ENCODE measurements at places on chromosomes 16 and 17.

DNA sequence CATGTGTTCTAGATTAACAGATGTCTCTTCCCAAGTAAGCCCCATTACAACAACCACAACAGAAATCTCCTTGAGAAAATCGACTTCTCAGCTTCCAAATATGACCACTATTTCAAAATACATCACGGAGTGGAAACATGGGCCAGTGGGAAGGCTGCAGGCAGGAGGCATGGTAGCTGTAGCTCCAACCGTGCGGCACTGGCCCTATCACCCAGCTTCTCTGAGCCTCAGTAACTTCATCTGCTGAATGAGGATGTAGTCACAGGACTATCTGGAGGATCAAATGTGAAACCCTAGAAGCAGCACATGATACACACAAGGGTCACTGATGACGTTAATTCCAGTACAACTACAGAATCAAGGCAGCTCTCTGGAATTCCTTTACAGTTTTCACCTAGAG lies 112.2 kb downstream of the VPS53 start:
- DNase-seq, result no peak

- no peak for DNase-seq
These were observed 32.6 kb downstream of the PMP22 start for GRCh38 chr17:15232517-15232915.

DNA sequence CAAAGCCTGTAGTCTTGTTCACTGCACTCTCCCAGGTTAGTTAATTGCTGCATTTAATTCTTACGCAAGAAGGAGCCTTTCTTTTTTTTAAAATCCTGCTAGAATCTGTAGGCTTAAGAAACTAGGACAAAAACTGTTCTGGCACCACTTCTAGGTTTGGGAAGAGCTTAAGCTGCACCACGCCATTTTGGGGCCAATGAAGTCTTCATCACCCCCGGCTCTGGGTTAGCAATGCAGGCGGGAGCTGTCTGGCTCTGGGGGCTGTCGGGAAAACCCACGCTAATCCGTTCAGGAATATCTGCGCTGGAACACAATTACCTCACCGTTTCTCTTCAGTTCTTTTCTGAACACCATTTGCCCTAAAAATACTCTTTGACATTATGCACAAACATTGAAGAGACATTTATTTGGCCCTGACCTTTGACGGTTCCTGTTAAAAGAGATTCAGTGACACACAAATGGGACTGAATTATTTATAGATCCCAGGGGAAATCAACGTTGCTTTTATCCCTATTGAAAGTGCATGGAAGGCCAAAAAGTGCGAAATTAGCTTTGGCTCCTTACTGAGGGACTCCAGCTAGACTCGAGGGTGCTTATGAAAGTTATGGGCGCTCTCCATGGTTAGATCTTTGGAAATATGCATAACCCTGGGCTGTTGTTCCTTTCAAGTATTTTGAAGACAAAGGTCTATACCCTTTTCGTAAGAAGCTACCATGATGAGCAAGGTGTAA lies 249.2 kb downstream of the HAPSTR1 start:
- no peak for DNase-seq

- DNase-seq, result no peak
These were observed 130.6 kb downstream of the DYNLRB2 start for GRCh38 chr16:80671281-80671849.

DNA sequence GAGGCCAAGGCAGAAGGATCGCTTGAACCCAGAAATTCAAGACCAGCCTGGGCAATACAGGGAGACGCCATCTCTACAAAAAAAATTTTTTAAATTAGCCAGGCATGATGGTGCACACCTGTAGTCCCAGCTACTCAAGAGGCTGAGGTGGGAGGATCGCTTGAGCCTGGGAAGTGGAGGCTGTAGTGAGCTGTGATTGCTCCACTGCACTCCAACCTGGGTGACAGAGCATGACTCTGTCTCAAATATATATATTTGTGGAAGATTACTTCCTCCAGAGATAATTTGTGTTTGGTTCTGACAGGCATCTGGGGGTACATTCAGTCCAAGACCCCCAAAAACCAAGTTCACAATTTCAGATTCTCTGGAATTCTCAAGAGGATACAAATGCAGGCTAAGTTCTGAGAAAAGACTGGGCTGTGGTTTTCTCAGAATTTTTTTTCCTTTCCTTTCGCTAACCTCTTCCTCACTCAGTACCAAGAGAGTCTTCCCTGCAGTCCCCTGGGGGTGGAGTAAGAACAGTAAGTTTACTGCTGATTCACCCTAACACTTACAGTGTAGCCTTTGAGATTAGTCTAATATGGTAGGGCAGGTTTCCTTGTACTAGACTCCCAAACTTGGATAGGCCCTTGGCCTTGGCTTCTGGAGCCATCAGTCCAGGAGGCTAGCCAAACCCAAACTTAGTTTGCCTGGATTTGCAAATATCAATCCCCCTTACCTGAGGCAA lies 15.1 kb downstream of the GSDMB start:
- DNase-seq, result no peak

GRCh38 chr17:45732926-45733505 lies 51.1 kb upstream of the CRHR1 start:
- DNase-seq, result no peak

- DNase-seq, result no peak
These were observed 1.6 kb downstream of the COASY start for GRCh38 chr17:42563543-42563942.

DNA sequence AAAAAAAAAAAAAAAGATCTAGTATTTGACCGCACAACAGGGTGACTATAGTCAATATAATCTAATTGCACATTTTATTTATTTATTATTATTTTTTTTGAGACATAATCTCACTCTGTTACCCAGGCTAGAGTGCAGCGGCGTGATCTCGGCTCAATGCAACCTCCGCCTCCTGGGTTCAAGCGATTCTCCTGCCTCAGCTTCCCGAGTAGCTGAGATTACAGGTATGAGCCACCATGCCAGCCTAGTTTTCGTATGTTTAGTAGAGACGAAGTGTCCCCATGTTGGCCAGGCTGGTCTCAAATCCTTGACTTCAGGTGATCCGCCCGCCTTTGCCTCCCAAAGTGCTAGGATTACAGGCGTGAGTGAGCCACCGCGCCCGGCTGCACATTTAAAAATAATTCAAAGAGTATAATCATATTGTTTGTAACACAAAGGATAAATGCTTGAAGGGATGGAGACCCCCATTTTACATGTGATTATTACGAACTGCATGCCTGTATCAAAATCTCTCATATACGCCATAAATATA lies 794 bp downstream of the ANKS3 start:
- no peak for DNase-seq

DNA sequence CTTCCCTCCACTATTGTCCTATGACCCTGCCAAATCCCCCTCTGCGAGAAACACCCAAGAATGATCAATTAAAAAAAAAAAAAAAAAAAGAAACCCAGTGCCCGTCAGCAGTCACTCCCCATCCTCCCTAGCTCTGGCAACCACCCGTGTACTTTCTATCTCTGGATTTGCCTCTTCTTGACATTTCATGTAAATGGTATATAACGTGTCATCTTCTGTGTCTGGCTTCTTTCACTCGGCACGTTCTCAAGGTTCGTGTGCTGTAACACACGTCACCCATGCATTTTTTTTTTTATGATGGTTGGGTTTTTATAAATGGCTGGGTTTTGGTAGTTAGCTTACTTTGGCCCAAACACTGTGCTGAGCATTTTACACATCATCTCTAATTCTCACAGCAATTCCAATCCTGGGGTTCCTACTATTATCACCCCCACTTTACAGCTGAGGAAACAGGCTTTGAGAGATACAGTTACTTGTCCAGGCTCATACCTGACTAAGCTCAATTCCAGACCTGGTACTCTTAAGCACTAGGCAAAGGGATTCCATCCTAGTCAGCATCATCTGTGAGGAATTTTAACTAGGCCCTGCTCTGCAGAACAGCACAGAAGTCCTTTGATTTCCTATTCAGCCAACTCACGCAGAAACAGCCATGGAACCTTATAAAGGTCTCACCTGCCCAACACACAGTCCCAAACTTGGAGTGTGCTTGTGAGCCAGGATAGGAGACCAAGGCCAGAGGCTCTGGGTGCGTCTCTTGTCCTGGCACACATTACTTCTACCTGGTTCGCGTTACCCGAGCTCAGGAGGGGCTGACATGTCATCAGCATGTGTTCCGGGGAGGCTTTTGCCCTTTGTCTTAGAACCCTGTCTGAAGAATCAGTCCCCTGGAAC lies 11.7 kb downstream of the NDUFAB1 start:
- DNase-seq, result no peak

GRCh38 chr16:4639899-4640509 lies 15.4 kb downstream of the MGRN1 start:
- DNase-seq, result no peak

DNA sequence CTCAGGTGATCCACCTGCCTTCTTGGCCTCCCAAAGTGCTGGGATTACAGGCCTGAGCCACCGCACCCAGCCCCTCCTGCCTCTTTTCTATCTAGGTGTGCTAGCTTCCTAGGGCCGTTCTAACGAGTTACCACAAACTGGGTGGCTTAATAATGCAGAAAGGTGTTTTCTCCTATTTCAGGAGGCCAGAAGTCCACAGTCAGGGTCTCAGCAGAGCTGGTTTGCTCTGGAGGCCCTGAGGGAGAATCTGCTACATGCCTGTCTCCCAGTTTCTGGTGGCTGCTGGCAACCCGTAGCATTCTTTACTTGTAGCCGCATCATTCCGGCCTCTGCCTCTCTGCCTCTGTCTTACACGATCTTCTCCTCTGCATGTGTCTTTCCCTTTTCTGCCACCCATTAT lies 89.2 kb downstream of the NTN1 start:
- no peak for DNase-seq

DNA sequence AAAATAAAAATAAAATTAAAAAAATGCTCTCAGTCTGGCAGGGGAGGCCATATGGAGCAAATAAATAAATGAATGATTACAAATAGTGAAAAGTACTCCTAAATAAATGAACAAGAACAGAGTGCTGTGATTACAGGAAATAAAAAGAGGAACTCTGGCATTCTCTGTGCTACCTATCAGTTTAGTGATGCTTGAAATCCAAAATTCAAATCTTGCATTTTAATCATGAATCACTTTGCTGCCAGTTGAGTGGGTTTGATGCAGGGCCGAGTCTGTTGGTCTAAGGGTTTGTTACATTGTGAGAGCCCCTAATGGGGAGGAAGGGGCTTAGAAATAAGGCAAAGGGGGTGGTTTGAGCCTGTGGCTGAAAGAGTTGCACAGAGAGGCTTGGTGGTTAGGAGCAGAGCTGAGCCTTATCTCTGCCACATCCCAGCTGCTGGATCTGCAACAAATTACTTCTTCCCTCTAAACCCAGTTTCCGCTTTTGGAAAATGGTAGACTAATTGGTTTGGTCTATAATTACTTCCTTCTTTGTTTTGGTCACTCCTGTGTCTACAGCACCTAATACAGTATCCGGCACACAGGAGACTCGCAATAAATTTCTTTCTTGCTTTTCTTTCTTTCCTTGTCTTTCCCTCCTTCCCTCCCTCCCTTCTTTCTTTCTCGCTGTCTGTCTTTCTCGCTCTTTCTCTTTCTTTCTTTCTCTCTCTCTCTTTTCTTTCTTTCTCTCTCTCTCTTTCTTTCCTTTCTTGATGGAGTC lies 6.3 kb upstream of the ABCC1 start:
- DNase-seq, result no peak

GRCh38 chr16:61579195-61579594 lies 457.0 kb downstream of the CDH8 start:
- no peak for DNase-seq

DNA sequence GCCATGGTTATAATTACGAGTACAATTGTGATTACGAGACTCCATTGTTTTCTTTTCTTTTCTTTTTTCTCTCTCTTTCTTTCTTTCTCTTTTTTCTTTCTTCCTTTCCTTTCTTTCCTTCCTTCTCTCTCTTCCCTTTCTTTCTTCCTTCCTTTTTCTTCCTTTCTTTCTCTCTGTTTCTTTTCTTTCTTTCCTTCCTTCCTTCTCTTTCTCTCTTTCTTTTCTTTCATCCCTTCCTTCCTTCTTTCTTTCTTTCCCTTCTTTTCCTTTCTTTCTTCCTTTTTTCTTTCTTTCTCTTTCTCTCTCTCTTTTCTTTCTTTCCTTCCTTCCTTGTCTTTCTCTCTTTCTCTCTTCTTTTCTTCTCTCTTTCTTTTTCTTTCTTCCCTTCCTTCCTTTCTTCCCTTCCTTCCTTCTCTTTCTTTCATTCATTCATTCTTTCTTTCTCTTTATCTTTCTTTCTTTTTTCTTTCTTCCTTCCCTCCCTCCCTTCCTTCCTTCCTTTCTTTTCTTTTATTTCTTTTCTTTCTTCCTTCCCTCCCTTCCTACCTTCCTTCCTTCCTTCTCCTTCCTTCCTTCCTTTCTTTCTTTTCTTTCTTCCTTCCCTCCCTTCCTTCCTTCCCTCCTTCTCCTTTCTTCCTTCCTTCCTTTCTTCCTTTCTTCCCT lies 14.1 kb upstream of the NTN1 start:
- DNase-seq, result no peak

- DNase-seq, result no peak
These were observed 11.8 kb upstream of the IL21R start for GRCh38 chr16:27390151-27390550.

- no peak for DNase-seq
These were observed 58.1 kb downstream of the METRNL start for GRCh38 chr17:83137523-83137922.

DNA sequence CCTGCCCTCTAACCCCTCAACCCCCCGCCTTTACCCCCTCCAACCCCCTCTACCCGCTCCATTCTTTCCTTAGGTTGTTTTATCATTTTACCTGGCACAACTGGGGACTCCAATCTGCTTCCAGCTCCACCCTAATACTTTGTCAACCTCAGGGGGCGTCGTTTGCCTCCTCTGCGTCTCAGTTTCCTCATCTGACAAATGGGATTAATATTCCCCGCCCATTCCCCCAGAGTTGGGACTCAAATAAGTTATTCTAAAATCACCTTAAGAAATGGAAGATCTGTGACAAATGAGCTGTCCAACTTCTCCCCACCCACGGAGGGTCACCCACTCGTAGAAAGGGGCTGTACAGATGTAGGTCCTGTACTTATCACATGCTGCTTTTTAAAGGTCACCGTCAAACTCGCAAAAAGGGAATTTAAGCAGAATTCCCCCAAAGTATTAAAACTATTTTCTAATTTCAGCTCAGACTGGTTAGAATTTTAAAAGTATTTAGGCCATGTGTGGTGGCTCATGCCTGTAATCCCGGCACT lies 40.6 kb upstream of the CPNE2 start:
- DNase-seq, result no peak

- DNase-seq, result no peak
These were observed 7.6 kb downstream of the TBX2 start for GRCh38 chr17:61406971-61407911.

GRCh38 chr17:48720266-48721008 lies 1.9 kb downstream of the PRAC1 start:
- no peak for DNase-seq

GRCh38 chr17:63497708-63498483 lies 21.0 kb downstream of the ACE start:
- DNase-seq, result no peak

- DNase-seq, result no peak
These were observed 28.5 kb downstream of the TNS4 start for GRCh38 chr17:40472733-40473452.
